CD14-positive monocyte (primary cell): ENCODE measurements at places on chromosomes 7 and 10.
A peak's percentile ranks its signal among the peaks of the same experiment; 100 is the strongest.

DNA sequence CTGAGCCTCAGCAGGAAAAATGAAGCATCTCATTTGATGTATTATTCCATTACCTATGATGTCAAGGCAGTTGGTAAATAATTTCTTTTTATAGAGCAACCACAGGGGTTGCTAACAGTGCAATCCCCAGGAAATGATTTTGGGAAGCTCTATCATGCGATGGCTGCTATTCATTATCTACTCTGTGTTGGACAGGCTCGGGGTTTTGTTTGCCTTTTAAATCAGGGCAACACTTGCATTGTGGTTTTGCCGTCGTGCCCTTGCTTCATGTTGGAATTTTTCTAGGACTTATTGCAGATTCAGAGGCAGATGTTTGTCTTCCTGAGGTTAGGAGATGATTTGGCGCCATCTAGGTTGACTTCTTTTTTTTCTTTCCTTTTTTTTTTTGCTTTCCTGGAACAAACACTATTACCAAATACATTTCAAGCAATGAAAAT is 128.4 kb downstream of the BICC1 start:
- peak; percentile 5 for DNase-seq

DNA sequence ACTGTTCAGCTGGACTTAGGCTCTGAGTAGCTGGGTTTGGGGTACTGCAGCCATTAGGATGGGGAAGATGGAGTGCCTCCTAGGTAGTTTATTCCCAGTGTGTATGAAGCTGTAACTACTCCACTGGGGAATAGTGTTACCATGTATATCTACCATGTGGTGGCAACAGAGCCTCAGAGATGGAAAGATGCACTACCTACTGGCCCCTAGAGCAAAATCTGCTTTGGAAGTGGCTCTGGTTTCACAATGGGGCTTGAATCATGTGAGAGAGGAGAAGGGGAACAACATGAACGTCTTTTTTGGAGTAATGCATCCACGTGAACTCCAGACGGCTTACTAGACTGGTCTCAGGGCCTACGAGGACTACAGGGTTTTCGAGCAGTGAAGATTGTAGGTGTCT is 167.3 kb downstream of the CALCR start:
- DNase-seq = no peak

GRCh38 chr7:15123901-15124300 is 221.3 kb upstream of the DGKB start:
- DNase-seq = no peak

DNA sequence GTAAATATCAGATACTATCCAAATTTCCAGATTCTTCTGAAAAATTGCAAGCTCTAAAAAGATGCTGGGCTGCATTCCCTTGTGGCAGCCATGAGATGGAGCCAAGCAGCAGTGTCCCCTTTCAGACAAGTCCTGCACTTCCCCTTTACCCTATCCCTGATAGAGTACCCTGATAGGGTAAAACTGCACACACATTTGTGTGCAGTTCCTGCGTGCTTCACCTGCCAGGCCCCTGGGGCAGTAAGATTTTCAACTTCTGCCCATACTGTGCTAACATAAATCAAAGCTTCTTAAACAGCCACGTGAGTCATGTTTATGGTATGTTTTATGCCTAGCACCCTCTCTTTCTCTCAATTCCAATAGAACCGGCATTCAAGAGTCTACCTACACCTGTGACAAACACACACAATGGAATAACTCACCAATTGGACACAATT is 52.2 kb downstream of the IFIT5 start:
- DNase-seq = peak; percentile 7

GRCh38 chr10:114611617-114612016 is 46.5 kb downstream of the ABLIM1 start:
- DNase-seq = no peak

- no peak for DNase-seq
Observed at GRCh38 chr7:148084138-148084537, 506.4 kb upstream of the C7orf33 start.

DNA sequence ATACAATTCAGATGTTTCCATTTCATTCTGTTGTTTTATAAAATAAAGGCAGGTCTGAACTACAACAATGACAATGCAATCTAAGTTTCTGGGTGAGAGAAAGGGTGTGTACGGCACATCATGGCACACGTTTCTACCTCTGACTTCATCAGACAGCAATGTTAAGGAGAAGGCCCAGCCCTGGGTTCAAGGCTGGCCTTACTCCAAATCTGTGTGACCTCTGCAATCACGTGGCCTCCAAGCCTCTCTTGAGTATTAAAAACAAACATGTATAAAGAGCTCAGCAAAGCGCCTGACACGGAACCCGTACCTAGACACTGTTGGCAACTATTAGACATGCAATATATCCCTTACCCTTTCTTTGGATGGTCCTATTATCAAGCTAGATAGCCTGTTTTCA is 114.1 kb downstream of the LARP4B start:
- no peak for DNase-seq

DNA sequence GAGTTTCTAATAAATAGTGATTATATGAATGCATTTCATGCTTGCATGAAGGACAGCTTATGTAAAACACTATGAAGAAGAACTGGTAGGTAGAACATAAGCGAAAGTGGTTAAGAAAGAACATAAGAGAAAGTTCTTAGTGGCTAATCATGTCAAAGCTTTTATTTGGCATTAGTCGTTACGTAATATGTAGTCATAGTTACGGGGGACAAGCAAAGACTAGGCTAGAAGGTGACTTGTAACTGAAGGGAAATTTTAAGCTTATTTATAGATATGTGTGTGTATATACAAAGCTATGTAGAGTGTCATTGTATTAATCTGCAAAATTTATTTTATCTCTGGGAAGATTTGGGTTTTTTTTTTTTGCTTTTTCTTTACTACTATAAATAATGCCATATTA is 36.9 kb downstream of the CAPZA2 start:
- DNase-seq = peak; percentile 37

- no peak for DNase-seq
Observed at GRCh38 chr7:123431075-123431614, 103.2 kb downstream of the IQUB start.
